ENCODE measurements at places on chromosomes 5 and 9.

- DNase-seq, result no peak
Measured at GRCh38 chr9:125470767-125471580, 209.3 kb downstream of the GAPVD1 start.

- DNase-seq, result no peak
Measured at GRCh38 chr9:126407114-126407870, 80.7 kb downstream of the MVB12B start.

DNA sequence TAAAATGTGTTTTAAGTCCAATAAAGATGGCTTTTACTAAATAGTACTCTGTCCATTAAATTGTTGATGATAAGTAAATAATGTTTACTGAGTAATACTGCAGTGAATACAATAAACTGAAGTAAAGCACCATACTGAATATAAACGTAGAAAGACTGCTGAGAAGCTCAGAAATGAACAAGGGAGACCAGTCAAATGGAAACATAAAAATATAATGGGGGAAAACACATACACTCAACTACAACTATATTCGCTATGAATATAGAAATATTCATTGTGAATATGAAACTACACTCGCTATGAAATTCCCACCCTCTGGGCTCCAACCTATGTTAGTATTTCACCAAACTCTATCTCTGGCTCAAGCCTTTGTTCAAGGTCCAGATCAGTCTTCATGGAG lies 41.9 kb upstream of the UBQLN1 start:
- DNase-seq, result no peak

DNA sequence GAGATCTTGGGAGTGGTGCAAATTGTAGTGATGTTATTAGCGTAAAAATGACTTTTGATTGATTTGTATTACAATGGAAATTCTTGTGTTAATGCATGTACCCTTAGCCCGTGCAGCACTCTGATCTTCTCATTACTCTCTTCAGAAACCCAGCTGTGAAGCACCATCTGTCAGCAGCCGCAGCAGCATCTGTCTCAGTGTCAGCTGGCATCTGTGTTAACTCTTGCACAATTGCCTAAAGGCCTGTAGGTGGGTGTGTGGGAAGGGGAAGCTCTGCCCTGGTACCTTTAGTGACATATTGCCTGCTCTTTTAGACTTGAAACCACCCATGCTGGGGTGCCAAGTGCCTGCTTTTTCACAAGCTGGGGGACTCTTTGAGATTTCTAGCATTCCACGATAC lies 101.3 kb downstream of the FBXL7 start:
- no peak for DNase-seq

- no peak for DNase-seq
Measured at GRCh38 chr9:131419026-131419614, 25.2 kb downstream of the PRRC2B start.
